ENCODE measurements at places on chromosomes 7 and 10.

GRCh38 chr7:148709014-148709413 lies 10.3 kb downstream of the CUL1 start:
- no peak for DNase-seq

- DNase-seq = no peak
These were observed 112.8 kb downstream of the LARP4B start for GRCh38 chr10:818526-819220.

DNA sequence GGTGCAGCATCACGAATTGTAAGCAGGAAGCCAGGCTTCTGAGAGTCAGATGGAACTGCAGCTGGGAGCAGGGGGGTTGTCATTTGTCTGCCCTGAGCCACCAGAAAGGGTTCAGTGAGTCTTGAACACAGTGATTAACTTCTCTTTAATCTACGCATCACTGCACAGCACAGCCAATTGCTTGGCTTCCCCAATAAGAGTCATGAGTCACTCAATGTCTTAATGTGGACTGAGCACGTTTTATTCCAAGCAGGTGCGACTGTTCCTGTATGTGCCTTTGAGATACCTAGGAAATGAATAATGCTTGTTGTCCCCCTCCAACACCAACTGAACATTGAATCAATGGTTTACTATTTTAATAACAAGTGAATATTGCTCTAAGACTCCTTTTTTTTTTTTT lies 26.0 kb upstream of the PLEKHA1 start:
- DNase-seq = no peak

GRCh38 chr10:85212526-85212925 lies 884.1 kb downstream of the CCSER2 start:
- no peak for DNase-seq

- DNase-seq = no peak
These were observed 22.5 kb upstream of the WASL start for GRCh38 chr7:123771256-123771655.

GRCh38 chr7:111224354-111225231 lies 133.7 kb downstream of the LRRN3 start:
- no peak for DNase-seq

DNA sequence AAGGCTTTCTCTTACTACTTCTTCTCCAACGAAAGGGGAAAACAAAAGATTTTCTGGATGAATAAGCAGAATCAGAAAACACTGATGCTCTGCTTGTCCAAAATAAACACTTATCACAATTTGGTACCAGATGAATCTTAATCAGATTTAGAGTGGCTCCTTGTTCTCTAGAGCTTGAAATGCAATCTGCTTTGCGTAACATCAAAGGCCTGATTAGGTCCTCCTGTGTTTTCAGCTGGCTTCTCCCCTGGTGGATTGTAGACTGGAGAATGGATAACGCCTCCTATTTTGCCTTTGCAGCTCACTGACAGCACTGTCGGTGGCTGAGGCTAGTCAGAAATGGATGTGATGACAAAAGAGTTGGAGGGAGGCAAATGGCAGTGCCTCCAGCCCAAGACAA lies 91.2 kb downstream of the FAM13C start:
- no peak for DNase-seq

- no peak for DNase-seq
These were observed 547.5 kb upstream of the C7orf33 start for GRCh38 chr7:148042935-148043631.

DNA sequence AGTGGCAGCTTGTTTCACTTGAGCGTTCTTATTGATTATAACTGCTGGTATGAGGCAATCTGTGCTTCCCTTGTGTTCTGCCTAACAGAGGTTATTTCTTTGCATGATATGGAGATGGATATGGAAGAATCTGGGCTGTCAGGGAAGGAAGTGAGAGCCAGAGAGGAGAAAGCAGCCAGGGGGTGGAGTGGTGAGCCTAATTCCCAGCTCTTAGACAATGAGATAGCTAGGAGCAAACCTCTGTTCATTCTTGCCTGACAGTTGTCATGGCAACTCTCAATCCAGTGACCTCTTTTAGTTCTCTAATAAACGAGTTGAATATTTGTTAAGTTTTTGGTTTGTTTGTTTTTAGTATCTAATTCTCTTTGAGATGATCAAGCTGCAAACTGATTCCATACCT lies 214.3 kb downstream of the NRG3 start:
- DNase-seq = peak; percentile 55

DNA sequence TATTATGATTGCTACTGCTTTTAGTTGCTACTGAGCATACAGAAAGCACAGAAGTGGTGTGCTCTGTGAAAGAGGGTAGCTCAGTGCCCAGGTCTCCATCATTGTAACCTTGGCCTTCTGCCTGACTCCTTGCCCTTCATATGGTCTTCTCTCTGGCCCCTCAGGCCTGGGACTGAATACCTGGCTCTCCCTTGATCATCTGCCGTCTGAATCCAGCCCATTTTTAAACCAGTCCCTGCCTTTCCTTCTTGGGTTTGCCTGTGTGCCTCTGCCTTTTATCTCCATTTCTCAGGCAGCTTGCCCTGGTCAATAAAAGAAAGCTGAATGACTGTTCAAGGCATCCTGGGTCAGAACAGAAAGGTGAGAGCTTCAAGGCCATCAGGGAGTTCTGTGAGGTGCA lies 109.1 kb upstream of the ZNF438 start:
- DNase-seq = no peak

DNA sequence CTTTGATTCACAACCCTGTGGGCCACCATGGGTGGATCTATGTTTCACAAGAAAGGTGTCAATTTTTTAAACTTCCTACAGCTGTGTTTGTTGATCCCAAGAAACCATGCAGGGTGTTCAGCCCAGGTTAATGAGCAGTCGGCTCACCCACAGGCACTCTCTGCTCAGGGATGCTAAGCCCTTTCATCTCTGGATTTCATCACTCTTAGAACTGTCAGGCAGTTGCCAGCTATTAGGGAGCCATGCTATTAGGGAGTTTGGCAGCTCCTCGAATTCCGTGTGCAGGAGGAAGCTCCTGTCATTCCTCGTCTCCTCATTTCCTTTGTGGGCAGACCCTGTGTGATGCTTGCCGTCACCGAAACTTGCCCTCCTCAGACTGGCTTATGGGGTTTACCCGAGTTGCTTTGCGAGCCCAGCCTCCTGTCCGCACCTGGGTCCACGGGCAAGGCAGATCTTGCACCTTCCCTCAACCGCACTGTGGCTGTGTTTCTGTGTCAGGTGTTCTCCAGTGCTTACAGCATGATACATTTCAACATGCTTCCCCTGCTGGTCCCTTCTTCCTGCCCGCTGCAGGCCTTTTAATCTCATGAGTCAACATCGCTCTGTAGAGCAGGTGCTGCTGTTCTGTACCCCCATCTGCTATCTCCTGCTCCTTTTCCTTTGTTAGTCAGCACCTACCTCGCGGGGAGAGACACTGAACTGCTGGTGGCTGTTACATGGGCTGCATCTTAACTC lies 509.8 kb downstream of the SUGCT start:
- no peak for DNase-seq

GRCh38 chr7:57403601-57404342 lies 46.2 kb upstream of the ZNF716 start:
- no peak for DNase-seq

DNA sequence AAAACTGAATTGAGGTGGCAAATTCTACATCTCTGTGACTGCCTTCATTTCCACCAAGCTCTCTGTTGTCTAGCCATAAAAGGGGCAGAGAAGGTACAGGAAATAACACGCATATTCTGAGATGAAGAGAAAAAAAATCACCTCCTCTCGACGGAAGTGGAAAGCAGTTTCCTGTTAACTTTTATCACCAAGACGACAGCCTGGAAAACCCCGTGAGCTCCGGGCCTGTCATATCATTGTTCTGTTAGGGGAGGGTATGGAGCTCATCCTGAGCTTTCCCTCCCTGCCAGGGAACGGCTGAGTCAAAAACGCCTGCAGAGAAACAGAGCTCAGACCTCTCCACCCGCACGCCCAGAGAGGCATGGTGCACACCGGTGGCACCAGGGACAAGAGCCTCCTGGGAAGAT lies 200.3 kb downstream of the PRPF18 start:
- no peak for DNase-seq

DNA sequence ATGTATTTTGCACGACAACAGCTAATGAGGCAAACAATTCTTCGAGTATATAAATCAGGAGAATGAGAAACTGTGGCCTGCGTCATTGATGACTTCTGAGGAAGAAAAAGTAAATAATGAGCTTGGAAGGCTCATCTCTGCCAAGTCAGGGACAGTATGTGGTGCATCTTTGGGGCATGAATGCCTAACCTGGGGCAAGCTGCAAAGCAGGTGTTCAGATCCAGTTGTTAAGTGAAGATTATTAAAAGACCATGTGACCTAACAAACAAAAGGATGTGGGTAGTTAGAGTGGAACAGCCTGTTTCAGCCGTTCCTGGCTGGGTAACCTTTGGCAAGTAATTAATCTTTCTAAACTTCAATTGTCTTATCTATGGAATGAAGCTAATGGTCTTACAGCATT lies 93.0 kb downstream of the LYZL2 start:
- no peak for DNase-seq

DNA sequence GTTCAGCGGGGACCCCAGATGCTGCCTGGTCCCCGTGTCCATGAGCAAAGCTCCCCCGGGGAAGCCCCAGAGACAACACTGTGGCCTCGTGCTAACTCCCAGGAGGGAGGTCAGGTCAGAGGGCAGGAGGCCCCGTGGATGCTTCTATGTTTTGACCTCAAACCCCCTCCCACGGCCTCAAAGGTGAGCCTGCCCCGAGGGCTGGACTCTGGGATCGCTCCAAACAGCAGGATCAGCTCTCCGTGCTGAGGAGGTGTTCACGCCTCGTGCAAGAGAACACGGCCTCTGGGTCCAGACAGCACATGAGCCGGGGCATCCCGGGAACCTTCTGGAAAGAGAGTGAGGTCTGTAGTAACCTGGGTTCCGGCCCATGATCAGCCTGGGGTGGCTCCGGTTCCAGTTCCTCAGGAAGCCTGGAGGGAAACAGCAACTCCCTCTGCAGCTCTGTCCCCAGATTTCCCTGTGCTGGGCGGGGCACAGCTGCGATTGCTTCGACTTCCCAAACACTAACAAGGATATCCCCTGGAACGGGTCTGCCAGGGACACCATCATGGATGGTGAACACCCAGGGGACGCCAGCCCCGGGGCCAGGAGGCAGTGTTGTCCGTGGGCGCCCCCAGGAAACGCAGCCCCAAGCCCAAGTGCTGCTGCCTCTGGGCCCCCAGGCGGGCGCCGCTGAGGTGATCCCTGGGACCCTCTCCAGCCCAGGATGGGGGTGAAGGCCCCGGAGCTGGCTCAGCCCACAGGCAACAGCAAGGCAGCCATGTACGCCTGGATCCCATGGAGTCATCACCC lies 18.0 kb upstream of the INPP5A start:
- DNase-seq = no peak

DNA sequence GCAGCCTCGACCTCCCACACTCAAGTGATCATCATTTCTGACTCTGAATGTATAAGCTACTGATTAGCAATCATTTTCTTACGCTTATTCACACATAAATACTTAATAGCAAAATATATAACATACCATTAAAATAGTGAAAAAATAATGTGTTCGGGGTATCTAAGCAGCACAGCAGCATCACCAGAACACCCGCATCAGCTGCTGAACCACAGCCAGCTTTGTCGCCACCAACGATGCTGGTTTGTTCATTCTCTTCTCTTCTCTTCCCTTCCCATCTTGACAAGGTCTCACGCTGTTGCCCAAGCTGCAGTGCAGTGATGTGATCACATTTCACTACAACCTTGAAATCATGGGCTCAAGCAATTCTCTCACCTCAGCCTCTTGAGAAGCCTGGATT lies 425.1 kb upstream of the LRGUK start:
- no peak for DNase-seq

DNA sequence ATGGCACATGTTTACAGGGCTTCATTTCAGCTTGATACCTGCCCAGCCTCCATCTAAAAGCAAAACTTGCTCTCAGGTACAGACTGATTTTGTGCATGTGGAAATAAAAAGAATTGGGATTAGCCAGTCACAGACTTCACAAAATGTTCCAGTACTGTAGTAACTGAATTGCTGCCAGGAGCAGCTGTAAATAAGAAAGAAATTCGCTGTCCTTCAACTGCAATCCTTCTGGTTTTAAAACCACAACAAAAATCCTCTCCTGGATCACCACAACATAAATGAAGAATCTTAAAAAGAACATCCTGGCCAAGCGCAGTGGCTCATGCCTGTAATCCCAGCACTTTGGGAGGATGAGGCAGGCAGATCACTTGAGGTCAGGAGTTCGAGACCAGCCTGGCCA lies 3.9 kb upstream of the MIOS start:
- DNase-seq = no peak

DNA sequence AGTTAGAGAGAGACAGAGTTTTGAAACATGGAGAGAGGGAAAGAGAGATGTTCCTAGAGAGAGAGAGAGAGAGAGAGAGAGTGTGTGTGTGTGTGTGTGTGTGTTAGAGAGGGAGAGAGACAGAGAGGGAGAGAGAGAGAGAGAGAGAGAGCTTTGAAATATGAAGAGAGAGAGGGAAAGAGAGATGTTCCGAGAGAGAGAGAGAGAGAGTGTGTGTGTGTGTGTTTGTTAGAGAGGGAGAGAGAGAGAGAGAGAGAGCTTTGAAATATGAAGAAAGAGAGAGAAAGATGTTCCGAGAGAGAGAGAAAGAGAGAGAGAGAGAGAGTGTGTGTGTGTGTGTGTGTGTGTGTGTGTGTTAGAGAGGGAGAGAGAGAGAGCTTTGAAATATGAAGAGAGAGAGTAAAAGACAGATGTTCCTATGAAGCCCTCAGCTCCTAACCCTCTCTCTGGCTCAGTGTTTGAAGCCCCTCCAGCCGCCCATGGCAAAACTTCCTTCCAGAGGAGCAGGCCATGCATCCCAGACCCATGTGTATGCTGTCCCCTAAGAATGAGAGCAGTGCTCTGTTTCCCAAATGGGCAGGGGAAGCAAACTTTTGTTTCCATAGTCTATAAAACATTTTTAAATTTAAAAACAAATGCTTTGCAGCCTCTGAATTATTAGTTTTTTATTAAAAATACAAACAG lies 130.9 kb downstream of the KCNMA1 start:
- no peak for DNase-seq

- peak; percentile 53 for DNase-seq
These were observed 36.1 kb downstream of the ETV1 start for GRCh38 chr7:13953368-13953767.

- no peak for DNase-seq
These were observed 8.0 kb upstream of the KCNIP2 start for GRCh38 chr10:101851411-101852116.

DNA sequence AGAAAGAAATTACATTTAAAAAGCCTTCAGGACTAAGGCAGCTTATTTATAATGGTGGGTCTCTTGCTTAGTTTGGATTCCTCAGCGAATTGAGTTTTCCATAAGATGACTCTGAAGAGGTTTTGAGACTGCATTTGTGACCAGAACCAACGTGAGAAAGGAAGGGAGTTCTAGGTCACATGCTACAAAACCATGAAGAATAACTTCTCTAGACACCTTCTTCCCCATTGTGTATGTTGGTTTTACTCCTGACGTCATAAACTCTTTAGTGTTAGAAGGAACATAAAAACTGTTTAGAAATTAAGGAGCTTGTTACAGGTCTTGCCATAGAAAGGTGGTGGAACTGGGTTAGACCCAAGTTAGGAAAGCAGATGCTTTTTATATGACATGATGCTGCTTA lies 11.1 kb downstream of the PTPN12 start:
- no peak for DNase-seq

DNA sequence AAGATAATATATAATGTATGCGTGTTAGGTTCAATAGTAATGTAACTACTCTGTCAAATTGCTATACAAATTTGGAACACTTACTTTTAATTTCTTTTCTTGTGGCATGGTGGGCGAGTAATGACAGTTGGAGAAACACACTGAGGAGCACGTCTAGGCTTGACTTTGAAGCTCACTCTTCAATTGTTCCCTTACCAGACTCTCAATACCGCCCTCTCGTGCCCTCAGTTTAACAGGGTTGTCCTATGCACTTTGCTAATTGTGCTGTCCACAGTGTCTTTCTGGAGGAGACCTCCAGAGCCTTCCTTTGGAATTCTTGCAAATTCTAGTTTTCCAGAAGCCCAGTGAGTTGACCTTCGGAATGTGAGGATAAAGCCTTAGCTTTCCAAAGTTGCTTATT lies 107.2 kb upstream of the RELN start:
- DNase-seq = peak; percentile 42
